Osteoblast (primary cell): ENCODE measurements at places on chromosomes 11 and 22. TPM values are rescaled to one million over a fixed set of nuclear protein-coding genes. Genes with fewer than 3 reads are reported as not detected.
A peak's percentile ranks its signal among the peaks of the same experiment; 100 is the strongest.

- DNase-seq = no peak
Measured at GRCh38 chr11:122478986-122479385, 176.5 kb upstream of the UBASH3B start.

GRCh38 chr11:78533399-78533798, 41.3 kb downstream of the NARS2 start:
- DNase-seq = no peak

- peak; percentile 99 for DNase-seq
Measured at GRCh38 chr11:1548221-1549070, 23.6 kb downstream of the DUSP8 start.

- peak; percentile 37 for DNase-seq
Measured at GRCh38 chr22:36423461-36424404, 36.0 kb upstream of the MYH9 start.

DNA sequence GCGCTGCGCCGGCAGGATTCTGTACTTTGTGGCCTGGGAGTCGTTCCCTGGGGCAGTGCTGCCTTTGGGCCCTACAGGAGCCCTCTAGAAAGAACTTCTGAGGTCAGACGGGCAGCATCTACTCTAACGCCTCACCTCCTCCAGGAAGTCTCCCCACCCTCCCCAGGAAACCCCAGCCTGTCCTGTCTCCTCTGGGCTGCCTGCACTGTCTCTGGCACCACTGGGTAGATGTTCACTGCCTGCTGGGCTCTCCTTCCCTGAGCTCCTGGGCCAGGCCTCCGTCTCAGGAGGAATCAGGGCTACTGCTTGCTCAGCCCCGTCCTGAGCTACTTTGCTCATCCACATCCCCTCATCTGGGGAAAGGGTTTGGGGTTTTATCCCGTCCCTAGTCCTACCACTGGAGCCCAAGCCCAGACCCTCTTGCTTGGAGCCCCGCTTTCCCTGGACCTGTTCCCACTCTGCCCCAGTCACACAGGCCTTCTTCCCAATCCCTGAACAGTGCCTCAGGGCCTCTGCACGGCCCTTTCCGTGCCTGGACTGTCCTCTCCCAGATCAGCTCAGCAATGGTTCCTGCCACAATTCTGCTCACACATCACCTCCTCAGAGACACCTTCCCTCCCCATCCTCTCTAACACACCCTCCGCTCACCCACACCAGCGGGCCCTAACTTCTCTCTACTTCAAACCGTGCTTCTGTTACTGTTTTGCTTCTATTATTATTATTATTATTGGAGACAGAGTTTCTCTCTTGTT, 11.3 kb upstream of the TREH start:
- no peak for DNase-seq

DNA sequence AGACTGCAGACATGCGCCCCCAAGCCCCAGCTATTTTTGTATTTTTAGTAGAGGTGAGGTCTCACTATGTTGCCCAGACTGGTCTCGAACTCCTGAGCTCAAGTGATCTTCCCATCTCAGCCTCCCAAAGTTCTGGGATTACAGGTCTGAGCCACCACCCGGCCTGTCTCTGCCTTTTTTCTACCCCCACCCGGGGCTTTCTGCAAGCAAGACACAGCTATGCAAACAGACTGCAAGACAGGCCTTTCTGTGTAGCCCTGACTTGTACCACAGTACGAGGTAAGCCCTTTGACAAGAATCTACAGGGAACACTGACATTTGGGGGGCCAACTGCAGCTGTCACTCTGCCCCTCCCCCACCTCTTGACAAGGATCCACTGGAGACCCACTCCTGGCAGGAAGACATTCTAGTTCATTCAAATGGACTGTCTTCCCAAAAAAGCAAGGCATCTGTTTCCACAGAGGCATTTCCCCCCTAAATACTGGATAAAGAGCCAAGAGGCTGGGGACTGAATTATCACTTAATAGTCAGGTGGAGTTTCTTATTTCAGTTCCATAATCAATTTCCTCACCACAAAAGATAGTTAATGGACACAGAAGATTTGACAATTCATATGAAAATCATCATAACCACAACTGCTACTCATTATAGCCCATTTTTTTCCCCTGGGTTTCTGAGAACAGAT, 118.2 kb downstream of the ABTB2 start:
- no peak for DNase-seq

DNA sequence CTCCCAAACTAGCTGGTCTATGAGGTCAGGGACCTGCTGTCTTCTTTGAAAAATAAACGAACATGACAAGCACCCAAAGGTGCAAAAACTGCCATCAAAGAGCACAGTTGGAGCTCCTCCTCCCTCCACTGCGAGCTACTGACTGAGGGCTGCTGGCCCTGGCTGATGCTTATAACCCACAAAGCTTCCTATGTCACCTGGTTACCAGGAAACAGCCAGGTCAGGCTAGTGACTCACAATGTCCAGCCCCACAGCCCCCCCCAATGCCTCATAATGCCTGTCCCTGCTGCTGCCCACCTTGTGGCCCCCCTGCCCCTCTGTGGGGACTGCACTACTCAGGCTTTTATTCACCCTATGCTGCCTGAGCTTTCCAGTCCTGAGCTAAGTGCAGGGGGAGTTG, at the start of gene DRICH1:
Gene DRICH1 (minus strand): TSS at position 144 of the 400 bp plus-strand sequence. CDS start 298 bp downstream, outside the sequence.
- DNase-seq = no peak

- peak; percentile 98 for DNase-seq
Measured at GRCh38 chr11:119684361-119685110, 44.5 kb downstream of the NECTIN1 start.

DNA sequence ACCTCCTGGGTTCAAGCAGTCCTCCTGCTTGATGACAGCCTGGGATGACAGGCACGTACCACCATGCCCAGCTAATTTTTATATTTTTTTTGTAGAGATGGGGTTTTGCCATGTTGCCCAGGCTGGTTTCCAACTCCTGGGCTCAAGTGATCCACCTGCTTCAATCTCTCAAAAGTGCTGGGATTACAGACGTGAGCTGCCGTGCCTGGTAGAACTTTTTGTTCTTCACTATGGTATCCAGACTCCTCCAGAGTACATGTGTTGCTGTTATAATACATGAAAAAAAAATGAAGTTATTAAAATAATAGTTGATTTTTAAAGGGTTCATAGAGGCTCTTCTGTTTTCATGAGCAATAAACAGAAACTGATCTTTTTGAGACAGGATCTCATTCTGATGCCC, 29.6 kb downstream of the ZNF143 start:
- DNase-seq = no peak

- DNase-seq = peak; percentile 88
Measured at GRCh38 chr22:24772493-24773220, 1.9 kb downstream of the PIWIL3 start.

DNA sequence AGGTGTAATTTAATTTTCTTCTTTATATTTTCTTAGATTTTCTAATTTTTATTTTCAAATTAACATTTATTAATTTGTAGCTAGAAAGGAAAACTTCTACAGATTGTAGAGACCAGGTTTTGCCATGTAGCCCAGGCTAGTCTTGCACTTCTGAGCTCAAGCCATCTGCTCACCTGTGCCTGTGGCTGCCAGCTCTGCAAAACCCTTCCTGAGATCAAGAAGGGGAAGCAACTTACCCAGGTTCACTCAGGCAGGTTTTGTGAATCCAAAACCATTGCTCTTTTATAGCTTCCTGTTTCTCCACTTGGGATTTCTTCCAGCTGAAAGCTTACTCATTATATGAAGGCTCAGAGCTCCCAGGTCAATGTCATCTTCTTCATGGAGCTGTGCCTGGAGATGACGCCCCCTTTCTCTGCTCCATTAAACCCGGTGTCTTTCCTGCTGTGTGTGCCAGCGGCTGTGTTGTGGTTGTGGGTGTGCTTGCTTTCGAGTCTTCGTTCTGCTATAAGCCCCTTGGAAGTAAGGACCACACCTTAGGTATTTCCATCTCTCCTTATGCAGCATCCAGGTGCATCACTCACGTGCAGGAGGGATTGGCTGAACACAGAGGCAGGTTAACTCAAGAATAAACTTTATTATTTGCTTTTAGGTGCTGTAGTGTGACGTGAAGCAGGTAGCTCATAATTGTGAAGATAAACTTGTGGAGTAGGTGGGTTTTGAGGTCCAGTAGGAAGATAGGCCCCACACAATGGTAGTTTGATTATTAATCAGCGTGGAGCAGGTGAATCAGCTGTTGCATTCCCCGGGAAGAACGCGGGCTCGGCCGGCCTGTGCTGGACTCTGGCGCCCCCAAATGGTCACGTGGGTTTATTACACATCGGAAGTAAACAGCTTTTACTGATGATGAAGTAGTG, 42.2 kb upstream of the INCENP start:
- peak; percentile 78 for DNase-seq

GRCh38 chr11:2998073-2998850, 6.1 kb upstream of the NAP1L4 start:
- no peak for DNase-seq

- DNase-seq = peak; percentile 82
Measured at GRCh38 chr11:58493676-58494075, 14.2 kb downstream of the OR5B21 start.

GRCh38 chr11:60910281-60910687, 3.7 kb upstream of the TMEM109 start:
- no peak for DNase-seq

- peak; percentile 60 for DNase-seq
Measured at GRCh38 chr11:93020248-93021046, 51.0 kb downstream of the MTNR1B start.

GRCh38 chr22:24302591-24302990, 32.0 kb downstream of the SPECC1L start:
- no peak for DNase-seq

DNA sequence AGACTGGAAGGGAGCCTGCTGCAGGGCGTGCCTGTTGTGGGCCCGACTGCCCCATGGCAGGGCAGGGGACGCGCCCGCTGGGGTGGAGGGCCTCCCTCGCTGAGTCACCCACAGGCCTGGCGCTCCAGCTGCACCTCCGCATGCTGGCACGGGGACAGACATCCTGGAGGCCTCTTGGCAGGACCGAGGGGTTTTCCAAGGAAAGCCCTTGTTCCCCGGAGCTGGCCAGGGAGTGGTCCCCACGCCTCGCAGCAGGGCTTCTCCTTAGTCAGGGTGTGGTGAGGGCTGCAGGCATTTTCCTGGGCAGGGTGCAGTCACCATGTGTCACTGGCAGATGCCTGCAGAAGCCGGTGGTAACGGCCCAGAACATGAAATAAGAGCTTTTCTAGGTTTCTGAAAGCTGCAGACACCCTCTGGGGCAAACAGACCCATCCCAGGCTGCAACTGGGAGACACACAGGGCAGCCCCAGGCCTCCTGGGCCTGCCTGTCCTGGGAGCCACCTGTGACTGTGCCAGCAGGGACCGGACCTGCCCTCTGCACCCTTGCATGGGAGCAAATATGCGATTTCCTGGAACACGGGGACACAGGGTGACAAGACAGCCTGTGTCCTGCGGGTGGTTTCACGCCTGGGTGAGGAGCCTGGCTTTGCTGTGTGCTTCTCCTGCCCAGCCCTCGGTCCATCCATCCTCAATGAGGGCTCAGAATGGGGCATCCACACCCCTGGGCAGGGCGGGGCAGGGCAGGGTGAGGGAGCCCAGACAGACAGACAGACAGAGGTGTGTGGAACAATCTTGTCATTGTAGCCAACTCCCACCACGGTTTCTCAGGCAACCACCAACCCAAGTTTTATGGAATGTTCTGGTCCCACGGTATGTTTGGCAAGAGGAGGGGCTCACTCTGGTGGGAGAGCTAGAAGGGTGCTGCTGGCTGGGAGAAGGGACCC, 43.2 kb upstream of the FADD start:
- peak; percentile 93 for DNase-seq

DNA sequence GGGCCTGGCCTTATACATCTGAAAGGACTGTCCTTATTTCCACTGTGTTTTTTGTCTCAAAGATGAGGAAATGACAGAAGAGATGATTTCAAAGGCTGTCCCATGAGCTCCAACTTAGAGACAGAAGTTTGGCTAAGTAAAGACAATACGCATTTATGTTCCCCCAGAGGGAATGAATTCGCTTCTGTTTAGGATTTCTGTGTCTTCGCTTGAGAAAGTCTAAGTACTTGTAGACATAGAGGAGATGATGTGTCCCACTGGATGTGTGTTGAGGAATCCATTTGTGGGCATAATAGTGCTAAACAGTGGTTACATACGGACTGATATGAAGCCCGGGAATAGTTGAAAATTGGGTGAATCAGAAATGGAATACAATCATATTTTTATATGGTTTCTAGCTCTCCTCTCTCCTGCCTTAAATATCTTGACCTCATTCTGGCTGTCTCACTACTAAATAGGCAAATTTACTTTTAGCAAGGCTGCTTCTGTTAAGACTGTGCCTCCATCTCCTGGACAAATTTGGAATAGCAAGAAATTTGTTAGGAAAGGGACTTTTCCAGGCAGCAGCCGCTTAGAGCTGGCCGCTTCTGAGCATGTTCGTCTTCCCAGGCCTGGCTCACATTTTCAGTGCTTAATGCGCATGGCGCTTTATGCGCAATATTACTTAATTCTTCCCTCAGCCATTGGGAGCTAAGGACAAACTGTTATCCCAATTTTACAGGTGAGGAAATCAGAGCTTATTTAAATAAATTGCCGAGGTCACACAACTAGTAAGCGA, 1.9 kb upstream of the PEX26 start:
- DNase-seq = peak; percentile 89

DNA sequence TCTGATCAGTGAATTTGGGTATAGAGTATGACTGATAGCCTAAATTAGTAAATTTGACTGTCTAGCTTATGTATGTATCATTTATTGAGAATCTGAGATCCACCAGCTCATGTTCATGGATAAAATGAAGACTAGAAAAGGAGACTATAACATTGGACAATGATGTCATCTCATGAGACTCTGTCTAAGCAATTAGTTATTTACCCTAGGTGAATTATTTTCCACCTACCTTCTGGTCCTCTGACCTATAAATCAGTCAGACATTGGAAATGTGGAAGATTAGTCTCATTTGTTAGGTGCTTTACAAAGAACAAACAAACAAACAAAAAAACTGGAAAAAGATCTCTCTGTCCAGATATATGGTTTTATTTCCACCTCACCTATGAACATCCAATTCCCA, 38.7 kb upstream of the CALCA start:
- no peak for DNase-seq

DNA sequence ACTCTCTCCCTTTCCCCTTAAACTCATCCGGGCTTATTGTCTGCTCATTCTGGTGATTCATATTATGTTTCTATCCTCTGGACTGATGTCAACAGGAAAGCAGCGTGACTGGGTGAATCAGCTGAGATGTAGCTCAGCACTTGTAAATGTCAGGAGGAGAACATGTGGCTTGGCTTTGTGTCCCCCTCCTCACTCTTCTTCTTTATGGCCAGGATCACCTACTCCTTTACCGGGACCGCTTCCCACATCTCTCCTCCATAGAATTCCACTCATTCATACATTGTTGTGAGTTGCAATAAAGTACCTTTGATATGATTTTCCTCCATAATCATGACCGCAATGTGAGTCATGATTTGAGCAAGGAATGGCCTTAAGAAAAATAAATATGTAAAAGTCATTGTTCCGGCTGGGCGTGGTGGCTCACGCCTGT, 15.8 kb upstream of the SYN3 start:
- DNase-seq = no peak

GRCh38 chr11:45741032-45741431, 63.9 kb upstream of the SLC35C1 start:
- no peak for DNase-seq

The MAP6 gene
- 0.72 and 1.5 TPM in 2 replicates for total RNA-seq

The ARHGAP8 gene
- total RNA-seq = 0.29 and 0.36 TPM in 2 replicates

The KIRREL3 gene
- 3.6 and 4.4 TPM in 2 replicates for total RNA-seq

The YPEL4 gene
- total RNA-seq = 0.59 and 0.72 TPM in 2 replicates

The LRP5 gene
- 16.3 and 18.6 TPM in 2 replicates for total RNA-seq

The SAA4 gene
- not detected in 2 replicates for total RNA-seq

The ARL14EP gene
- 29.7 and 48.0 TPM in 2 replicates for total RNA-seq

The CLTCL1 gene
- total RNA-seq = 28.6 and 29.7 TPM in 2 replicates

The LMNTD2 gene
- 0.29 and 0.36 TPM in 2 replicates for total RNA-seq
